ENCODE measurements at places on chromosomes 5 and 9.

DNA sequence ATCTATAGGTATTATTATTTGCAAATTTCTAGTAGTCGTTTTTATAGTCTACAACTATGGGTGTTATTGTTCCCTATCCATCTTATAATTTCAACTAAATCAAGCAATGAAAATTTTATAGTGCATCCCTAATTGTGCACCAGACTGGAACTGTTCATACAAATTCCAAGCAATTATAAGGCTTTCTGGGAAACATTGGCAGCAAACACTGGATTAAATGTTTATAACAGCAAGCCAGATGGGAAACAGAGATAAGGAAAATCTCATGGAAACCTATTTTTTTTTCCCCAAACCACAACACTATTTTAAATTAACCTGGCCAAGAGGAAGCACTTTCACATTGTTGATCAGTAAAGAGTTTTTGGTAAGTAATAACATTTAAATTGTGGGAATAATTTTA, 524.3 kb downstream of the RASEF start:
- DNase-seq: no peak

GRCh38 chr5:147113967-147114366, 120.9 kb upstream of the STK32A start:
- no peak for DNase-seq

- peak; percentile 74 for DNase-seq
These were observed 11.1 kb downstream of the ZNF608 start for GRCh38 chr5:124735169-124735858.

DNA sequence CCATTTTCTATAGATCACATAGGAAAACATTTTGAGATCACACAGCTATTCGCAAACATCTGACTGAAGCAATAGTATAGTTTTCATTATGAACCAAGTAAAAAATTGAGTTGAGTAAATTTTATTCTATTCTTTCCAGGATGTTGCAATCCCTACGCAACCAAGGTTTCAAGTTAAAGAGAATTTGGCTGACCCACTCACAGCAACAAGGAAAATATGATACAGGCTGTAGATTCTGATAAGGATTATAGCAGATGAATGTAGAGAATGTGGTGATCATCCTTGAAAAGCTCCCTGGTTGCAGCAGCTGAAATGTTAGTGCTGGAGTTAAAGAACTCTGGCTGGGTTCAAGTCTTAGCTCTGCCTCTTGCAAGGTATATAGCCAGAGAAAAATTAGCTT, 4.7 kb downstream of the ABCA1 start:
- DNase-seq: peak; percentile 65

- DNase-seq: peak; percentile 12
These were observed 130.5 kb upstream of the ITGA1 start for GRCh38 chr5:52657247-52657645.

GRCh38 chr5:38866362-38867031, 20.7 kb downstream of the OSMR start:
- no peak for DNase-seq

DNA sequence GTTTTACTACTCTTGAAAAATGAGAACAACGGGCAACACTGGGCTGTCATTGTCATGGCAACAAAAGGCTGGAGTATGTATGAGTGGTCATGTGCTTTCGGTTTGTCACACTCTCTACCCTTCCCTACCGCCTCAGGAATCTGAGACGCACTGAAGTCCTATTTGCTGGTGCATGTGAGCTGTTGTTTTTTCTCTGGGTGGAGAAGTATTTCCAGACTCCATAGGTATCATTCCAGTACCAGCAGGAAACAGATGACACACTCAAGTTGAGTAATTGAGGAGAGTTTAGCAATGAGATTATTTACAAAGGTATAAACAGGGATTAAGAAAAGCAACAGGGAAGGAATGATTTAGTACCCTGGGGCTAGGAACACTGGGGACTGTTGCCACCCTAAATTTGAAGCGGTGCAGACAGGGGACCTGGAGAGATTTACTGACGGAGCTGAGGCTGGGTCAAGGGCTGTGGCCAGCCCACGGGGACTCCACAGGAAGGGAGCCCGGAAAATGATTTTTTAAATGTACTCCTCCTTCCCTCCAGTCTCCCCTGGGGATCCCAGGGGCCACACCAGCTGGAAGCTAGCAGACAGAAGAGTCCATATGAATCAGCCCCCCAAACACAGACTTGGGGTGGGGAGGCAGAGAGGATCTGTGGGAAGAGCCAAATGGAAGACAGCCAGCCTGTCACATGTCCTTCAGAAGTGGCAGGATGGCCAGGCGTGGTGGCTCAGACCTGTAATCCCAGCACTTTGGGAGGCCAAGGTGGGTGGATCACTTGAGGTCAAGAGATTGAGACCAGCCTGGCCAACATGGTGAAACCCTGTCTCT, 13.2 kb upstream of the ZBTB43 start:
- peak; percentile 58 for DNase-seq

DNA sequence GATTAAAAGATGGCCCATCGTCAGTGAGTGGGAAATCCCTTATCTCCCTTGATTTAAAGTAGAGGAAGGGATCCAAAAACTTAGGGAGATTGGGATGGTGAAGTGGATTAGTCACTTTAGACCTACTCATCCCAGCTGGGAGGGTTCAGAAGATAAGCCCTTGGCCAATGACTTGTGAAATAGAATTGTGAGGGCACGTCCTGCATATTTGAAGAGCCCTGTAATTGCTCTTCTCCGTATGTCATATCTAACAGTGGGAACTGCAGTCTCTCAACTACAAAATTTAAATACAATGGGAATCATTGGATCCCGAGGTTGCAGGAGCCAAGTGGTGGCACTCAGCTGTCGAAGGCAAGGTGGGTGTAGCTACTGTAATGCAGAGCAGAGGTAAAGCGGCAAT, 65.4 kb upstream of the C9orf72 start:
- DNase-seq: no peak

GRCh38 chr9:26341545-26341944, 551.1 kb downstream of the CAAP1 start:
- DNase-seq: no peak

GRCh38 chr5:81164476-81164875, 68.6 kb upstream of the CKMT2 start:
- DNase-seq: no peak

DNA sequence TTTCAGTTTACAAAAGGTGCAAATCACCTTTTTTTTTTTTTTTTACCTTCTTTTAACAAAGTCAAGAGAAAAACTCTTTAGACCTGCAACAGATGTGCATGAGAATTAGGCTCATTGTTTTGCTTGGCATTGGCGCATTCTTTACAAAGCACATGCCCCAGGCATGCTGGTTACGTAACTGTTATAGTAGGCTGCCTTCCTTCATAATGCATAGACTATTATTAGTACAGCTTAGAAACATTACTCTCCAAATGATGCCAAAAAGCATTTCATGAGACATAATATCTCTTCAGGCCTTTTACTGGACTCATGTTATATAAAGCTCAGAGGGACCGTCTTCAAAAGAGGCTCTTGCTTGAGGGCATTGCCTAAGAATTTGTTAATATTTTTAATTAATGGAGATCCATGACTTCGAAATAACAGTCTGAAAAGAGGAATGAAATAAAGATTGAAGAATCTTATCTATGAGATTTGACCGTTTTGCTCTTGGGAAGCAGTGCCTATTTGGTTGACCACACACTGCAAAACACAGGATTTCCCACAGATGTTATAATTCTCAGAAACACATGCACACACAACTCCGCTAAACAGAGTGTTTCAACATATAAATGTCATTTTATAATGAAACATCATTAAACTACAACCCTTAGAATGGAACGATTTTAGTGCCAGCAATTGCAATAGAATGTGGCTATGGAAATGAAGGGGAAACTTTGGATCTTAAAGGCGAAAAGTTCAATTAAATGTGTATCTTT, 478.7 kb downstream of the PRR16 start:
- no peak for DNase-seq

GRCh38 chr9:34341659-34342295, 12.4 kb downstream of the NUDT2 start:
- DNase-seq: no peak

- DNase-seq: no peak
These were observed 660.7 kb upstream of the ADAMTS16 start for GRCh38 chr5:4479426-4479825.
